ENCODE measurements at places on chromosomes 3 and 15. TPM values are rescaled to one million over a fixed set of nuclear protein-coding genes. Genes with fewer than 3 reads are reported as not detected.

- no peak for DNase-seq
Observed at GRCh38 chr3:113523241-113523640, 8.3 kb upstream of the SPICE1 start.

GRCh38 chr3:5035113-5035512, 55.9 kb downstream of the BHLHE40 start:
- DNase-seq, result no peak

Gene SEMA7A
- 10.0 TPM for polyA plus RNA-seq

DNA sequence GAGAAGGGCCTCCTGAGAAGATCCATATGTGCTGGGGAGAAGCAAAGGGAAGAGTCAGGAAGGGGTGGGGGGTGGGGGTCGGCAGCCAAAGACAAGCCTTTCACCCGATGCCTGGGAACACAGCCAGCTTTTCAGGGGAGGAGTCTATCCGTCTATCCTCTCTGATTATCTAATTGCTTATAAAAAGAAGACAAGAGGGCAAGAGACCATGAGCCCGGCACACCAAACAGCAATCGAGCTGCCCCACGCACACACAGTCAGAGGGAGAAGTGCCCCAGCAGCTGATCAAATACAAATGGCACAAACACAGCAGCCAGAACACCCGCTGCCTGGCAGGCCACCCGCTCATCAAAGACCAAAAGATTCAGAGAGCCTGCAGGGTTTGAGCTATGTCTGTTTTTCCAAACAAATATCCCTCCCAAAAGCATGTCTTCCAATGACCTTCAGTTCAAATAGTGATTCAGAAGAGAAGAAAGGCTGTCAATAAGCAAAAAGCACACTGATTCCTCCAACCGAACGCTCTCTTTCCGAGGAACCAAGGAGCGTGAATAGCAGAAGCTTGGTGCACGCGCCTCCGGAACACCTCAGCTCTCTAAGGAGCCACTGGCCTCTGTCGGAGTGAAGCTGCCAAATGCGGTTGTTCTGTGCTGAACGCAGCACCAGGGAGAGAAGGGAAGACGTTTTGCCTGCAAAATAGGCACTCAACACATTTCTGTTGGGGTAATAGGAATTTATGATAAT, 419.2 kb downstream of the OCA2 start:
- no peak for DNase-seq

Gene SAMMSON
- polyA plus RNA-seq, result not detected

Gene ZNF860
- polyA plus RNA-seq, result 4.4 TPM

Gene TMIE
- polyA plus RNA-seq, result 0.09 TPM

DNA sequence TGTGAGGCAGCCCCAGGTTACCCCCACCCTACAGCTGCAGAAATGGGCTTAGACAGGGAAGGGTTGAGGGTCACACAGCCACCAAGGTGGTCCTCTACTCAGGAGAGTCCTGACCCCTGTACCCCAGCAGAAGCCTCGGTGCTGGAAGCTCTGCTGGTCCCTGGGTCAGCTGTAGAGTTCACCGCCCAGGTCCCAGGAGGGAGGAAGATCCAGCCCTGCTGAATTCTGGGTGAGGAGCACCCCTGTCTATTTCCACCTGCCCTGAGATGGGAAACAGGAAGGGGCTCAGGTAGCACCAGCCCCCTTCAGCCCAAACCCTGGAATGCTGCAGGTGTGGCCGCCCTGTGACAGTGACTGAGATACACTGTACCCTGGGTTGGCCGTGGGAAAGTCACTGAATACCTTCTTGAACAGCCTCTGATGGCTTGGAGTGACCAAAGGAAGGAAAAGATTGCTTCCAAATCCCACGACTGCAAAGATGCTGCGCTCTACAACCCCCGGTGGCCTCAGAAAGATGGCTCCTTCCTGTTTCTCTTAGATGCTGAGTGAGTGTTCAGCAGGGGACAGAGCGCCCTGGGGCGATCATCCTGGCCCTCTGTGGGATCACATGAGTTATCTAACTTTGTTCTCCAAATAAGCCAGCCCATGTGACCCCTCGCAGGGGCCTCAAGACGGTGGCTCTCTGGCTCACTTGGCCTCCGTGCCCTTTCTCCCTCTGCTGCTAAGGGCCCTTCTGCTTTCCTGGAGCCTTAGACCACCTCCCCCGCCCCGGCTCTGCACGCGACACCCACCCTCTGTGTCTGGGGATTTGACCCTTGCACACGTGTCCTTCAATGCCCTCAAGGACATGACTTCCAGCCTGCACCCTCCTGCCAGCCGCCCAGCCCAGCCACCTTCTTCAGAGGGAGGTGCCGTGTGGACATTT, 141.9 kb downstream of the NSMCE3 start:
- DNase-seq, result no peak

- DNase-seq, result peak; percentile 44
Observed at GRCh38 chr3:68666429-68667136, 265.8 kb downstream of the TAFA4 start.

Gene PAK6
- polyA plus RNA-seq, result 24.6 TPM

Gene PATL2
- polyA plus RNA-seq, result 0.12 TPM

GRCh38 chr15:34582461-34583371, 735 bp downstream of the GOLGA8B start:
- peak; percentile 50 for DNase-seq

Gene TMC3
- not detected for polyA plus RNA-seq

Gene POC1A
- polyA plus RNA-seq, result 22.2 TPM

DNA sequence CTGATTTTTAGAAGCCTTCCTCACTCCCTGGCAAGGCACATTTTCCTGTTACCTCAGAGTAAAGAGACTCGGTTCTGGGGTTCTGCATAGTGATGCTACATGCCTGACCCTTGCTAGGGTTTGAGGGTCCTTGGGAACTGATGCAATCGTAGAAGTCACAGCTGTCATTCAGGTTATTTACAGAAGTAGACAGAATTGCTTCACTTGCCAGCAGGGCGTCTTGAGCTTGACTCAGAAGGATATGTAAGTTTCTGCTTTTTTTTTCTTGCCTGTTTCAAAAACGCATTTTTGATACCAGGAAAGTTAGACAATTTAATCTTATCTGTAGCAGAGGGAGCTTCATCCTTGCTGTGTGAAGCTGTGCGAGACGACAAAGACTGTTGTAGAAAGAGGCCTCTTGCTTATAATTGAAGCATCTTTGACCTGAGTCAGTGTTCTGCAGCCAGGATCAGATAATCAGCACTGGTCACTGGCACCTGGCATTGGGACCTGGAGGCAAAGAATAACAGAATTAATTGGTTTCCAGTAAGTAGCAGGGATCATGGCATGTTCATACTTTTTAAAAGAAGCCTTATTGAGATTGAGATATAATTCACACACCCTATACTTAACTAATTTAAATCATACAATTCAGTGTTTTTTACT, 24.8 kb downstream of the CACNA1D start:
- no peak for DNase-seq

Gene MAGEL2
- not detected for polyA plus RNA-seq

Gene ATP13A5
- polyA plus RNA-seq, result not detected

- no peak for DNase-seq
Observed at GRCh38 chr15:43151688-43152087, 18.3 kb downstream of the TMEM62 start.

GRCh38 chr15:60905587-60905986, 323.5 kb downstream of the RORA start:
- DNase-seq, result no peak

DNA sequence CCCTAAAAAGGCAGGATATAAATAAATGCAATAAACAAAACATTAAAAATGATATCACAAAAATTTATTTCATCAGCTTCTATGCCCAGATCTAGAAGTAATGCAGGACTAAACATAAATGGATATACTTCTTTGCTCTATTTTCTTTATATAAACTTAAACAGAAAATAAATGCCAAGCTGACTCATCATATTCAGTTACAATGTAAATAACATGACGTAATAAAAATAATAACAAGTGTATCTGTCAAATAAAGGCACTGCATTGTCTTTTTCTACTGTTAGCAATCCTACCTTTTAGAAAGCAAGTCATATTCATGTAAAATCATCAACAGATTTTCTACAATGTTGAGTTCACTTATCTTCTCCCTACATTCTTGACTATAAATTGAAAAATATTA, 61.6 kb downstream of the NEK10 start:
- no peak for DNase-seq

Gene PIGBOS1
- polyA plus RNA-seq, result 13.8 TPM

DNA sequence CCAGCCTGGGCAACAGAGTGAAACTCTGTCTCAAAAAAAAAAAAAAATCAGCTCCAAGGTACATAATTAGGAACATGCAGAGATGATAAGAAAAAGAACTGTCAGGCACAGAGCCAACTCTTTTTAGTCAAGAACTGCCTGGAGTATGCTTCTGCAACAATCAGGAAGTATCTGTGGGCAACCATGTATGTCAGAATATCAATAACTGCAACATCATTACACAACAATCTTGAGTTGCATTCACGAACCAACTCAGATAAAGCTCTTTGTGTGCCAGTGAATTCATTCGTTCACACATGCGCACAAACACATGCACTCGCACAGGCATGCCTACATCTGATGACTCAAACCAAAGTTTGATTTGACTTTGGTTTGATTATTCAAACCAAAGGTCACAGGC, 32.1 kb downstream of the EFHB start:
- peak; percentile 85 for DNase-seq

Gene DUOXA2
- not detected for polyA plus RNA-seq

Gene MYLK
- 66.6 TPM for polyA plus RNA-seq

GRCh38 chr15:37218351-37218916, 118.1 kb upstream of the MEIS2 start:
- DNase-seq, result no peak

DNA sequence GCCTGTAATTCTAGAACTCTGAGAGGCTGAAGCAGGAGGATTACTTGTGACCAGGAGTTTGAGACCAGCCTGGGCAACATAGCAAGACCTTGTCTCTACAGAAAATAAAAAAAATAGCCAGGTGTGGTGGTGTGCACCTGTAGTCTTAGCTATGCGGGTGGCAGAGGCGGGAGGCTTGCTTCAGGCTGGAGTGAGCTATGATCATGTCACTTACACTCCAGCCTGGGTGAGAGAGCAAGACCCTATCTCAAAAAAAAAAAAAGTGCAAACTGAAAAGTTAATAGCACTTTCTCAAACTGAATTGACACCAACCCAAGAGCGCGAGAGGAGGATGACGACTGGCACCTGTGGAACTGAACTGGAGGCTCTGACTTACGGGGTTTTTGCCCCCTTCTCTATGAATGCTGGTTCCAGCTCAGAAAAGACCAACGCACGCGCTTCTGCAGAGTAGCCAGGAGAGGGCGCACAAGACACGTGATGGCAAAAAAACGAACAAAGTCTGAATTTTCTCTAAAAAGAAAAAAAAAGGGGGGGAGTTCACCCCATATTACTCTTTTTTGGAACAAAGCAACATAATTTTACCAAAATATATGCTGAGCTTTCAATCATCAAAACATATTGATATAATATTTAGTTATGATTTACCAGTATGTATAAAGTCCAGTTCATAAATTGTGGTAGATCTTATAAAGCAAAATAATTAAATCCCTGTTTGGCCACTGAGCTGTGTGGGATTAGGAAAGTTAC, 23.7 kb downstream of the CFAP92 start:
- DNase-seq, result no peak

DNA sequence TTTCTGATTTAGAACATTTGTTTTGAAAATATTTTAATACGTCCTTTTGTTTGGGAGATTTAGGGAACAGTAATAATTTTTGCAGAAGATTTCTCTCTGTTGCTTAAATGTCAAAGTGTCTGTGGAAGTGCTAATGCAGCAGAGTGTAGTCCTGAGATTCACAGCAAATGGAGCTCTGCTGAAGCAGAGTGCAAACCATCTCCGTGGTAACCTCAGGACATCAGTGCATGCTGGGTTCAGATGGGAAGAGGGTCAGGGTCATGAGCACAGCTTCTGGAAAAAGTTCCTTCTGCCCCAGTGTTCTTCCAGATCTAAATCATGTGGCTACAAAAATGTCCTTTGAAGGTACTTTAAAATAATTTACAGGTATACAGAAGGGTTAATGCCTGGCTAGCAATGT, 39.9 kb upstream of the SLC9A9 start:
- DNase-seq, result no peak

Measured in mammary epithelial cell (primary cell).